COR-L47 (cell line): ENCODE measurements at places on chromosomes 4 and X.
A peak's percentile ranks its signal among the peaks of the same experiment; 100 is the strongest.

DNA sequence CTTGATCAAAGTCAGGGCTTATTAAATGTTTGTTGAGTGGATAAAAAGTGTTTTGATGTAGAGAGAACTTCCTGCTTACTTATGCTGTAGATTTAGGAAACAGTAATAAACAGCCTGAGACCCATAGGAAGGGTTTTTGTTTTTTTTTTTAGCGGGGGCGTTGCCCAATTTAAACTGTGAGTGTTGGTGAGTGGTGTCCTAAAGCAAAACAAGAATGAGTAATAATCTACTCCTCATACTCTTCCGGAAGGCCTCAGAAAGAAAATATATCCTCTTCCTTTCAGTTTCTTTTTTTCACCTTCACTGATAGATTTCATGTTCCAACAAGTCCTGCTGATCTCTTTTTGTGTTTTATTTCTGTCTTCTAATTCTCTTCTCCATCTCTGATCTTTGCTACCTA lies 104.4 kb upstream of the SCML1 start:
- no peak for DNase-seq

GRCh38 chr4:42487230-42487629 lies 89.9 kb downstream of the SHISA3 start:
- no peak for DNase-seq

GRCh38 chr4:98055800-98056501 lies 87.3 kb downstream of the STPG2 start:
- DNase-seq: no peak

- DNase-seq: peak; percentile 24
Measured at GRCh38 chr4:174873931-174874330, 44.2 kb upstream of the ADAM29 start.

DNA sequence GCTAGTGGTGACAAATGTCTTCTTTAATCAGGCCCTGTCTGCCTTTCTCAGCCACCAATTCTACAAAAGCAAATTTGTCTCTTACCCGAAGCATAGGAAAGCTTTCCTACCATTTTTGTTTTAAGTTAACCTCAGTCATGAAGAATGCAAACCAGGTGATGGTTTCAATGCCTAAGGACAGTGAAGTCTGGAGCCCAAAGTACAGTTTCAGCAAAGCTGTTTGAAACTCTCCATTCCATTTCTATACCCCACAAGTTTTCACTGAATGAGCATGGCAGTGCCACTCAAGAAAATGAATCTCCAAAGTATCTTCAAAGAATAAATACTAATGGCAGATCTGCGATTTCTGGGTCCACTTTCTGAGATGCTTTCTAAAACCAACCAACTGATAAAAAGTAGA lies 23.9 kb downstream of the SRD5A3 start:
- no peak for DNase-seq

DNA sequence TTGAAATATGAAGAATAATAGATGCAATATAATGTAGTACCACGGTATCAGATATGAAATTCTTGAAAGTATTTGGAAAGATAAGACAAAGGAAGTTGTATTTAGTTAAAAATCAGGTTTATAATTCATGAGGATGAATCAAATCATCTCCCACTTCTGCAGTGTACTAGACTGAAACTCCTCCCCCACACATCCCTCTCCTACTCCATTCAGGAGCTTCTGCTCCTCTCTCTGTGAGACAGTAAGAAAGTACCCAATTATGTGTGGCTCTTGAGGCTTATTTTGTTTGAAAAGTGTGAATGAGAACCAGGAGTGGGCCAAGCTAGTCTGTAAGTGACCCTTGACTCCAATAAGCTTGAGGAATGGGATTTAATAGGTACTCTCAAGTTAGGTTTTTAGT lies 9.5 kb downstream of the SLAIN2 start:
- DNase-seq: no peak

- DNase-seq: no peak
Measured at GRCh38 chrX:81662381-81662780, 460.5 kb downstream of the SH3BGRL start.

DNA sequence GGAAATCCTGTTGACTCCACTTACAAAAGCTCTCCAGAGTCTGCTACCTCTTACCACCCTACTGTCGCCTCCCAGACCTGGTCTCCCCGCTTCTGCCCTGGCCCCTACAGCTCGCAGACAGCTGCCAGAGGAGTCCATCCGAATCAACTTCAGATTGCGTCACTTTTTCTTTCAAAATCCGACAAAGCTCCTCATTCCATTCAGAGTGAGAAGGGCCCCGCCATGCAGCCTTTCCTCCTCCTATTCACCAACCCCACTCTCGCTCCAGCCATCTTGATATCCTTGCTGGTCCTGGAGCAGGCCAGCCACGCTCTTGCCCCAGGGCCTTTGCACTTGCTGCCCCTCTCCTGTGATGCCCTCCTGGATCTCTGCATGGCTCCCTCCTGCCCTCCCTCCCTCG lies 5.2 kb upstream of the OPN1LW start:
- no peak for DNase-seq

GRCh38 chrX:150355913-150356312 lies 7.2 kb upstream of the MAMLD1 start:
- no peak for DNase-seq
